NCI-H2171 treated with DMSO at 0.1 percent for 48 hours (cell line): ENCODE measurements at places on chromosomes 5 and 9.

DNA sequence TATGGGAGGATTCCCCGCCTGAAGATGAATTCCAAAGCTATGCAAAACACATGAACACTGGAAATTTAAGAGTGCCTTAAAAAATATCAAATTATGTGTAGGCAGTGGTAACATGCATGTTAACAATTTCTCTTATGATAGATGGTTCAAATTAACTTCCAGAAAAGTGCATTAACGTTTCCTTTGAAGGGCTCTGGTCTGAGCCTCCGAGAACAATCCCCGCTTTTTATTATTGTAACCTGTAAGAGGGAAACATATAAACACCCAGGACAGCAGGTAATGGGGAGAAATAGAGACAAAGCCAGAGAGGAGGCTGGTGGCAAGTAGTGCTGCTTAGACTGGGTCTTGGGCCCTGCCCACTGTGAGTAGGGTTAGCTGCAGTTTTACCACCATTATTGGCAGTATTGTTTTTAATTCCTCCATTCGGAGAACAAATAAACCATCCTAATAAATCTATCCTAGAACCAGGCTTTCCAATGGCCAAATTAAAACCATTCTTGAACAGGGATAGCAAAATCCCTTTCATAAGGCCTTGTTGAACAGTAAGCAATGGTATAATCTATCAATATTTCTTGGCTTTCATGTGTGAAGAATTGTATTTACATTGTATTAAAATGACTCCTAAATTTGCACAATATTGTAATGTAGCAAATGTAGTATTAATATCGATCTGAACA, 6.3 kb downstream of the NR2F1 start:
- DNase-seq, result no peak

GRCh38 chr5:75482482-75482881, 28.9 kb downstream of the CERT1 start:
- no peak for DNase-seq

DNA sequence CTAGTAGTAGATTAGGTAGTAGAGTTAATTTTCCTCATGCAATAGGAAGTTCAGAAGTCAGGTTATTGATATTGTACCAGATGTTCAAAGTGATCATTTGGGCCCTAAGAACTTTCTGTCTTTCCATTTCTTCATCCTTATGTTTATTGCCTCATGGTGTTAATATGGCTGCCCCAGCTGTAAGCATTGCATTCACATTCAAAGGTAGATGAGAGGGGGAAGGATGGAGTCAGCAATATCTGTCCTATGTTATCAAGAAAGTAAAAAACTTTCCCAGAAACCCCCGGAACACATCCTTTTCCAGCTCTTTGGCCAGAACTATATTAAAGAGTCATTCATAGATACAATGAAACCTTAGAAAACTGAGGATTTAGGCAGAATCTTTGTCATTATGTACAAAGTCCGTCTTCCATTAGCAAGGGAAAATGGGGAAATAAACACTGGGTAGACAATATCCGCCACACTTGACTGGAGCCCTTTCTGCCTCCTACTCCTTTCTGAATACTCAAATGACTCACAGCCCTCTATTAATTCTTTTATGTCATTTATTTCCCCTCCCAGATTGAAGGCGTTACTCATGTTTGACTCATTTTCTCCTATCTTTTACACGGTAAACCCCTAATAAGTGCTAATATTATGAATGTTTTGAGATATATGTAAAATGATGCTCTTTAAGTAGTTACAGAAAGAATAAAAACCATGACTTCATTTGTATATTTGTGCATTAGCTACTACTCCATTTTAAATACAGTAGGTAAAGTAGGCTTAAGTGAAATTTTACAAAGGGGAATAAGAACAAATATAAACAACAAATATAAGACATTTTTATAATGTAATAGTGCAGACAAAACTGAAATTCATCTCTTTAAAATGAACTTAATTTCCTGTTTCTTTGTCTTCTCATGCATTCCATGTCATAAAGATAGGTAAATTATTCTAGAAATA, 127.6 kb downstream of the SLF1 start:
- DNase-seq, result no peak

DNA sequence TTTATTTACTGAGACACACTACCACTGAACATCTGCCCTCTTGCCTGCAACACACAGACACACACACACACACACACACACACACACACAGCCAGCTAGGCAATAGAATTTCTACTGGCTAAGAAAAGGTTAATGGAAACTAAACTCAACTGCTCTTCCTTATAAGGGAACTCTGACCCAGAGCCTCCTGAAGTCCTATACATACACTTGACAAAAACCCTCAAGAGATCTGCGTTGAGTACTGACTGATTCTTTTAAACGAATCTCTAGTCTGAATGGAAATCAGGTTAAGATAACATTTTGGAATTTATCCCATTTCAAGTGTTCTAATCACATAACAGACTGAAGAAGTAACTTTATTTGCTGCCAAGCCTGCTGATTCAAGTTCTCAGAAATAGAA, 25.9 kb upstream of the TRPM3 start:
- DNase-seq, result no peak

GRCh38 chr5:135309391-135310327, 89.4 kb downstream of the MACROH2A1 start:
- no peak for DNase-seq

GRCh38 chr9:35840881-35841644, 12.0 kb downstream of the TMEM8B start:
- DNase-seq, result no peak

DNA sequence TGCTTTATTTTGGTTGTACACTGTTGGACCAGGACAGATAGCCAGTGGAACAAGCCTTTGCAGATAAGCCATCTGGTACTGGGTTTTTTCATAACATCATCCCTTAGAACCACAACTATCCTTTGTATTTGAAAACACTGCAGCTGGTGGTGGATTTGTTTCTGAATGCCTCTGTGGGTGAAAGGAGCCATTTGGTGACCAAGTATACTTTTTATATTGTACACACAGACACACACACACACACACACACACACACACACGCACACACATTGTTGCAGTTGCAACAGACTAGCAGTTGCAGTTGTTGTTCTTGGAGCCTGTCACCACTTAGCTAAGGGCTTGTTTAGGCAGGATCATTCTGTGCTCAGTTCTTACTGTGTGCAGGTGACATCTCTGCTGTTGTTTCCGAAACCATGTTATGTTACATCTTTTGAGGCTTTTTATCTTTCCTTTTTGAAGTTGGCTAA, 22.9 kb upstream of the CAVIN4 start:
- DNase-seq, result peak; percentile 43

- no peak for DNase-seq
Measured at GRCh38 chr9:112446526-112446925, 40.1 kb upstream of the KIAA1958 start.

- no peak for DNase-seq
Measured at GRCh38 chr9:109996936-109997580, 210.9 kb downstream of the C9orf152 start.

DNA sequence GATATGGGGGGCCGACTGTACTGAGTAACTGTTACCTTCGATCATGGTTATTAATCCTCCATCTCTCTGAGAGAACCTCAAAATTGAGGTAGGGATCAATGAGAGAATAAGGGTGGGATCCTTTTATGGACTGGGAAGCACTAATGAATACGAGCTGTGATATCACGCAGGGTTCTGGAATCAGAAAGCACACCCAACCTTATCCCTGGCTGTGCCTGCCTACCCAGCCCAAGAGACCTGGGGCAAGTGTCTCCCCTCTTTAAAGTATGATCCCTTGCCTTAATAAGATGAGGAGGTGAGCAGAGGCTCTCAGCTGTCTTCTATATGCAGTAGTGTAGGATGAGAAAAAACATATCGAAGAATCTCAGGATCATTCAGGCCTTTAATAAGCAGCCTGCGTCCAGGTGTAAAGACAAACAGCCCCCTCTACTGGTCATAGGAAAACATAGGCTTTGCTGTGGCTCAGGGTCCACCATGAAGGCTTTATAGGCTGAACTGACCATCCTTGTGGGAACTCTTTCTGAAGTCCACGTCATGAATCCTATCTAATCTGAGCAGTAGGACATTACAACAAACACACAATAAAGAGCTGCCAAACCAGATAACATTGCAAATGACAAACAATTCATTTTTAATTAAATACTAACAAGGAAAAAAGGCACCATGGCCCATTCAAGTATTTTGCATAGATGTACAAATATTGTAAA, 16.8 kb downstream of the NIPAL4 start:
- DNase-seq, result peak; percentile 9

DNA sequence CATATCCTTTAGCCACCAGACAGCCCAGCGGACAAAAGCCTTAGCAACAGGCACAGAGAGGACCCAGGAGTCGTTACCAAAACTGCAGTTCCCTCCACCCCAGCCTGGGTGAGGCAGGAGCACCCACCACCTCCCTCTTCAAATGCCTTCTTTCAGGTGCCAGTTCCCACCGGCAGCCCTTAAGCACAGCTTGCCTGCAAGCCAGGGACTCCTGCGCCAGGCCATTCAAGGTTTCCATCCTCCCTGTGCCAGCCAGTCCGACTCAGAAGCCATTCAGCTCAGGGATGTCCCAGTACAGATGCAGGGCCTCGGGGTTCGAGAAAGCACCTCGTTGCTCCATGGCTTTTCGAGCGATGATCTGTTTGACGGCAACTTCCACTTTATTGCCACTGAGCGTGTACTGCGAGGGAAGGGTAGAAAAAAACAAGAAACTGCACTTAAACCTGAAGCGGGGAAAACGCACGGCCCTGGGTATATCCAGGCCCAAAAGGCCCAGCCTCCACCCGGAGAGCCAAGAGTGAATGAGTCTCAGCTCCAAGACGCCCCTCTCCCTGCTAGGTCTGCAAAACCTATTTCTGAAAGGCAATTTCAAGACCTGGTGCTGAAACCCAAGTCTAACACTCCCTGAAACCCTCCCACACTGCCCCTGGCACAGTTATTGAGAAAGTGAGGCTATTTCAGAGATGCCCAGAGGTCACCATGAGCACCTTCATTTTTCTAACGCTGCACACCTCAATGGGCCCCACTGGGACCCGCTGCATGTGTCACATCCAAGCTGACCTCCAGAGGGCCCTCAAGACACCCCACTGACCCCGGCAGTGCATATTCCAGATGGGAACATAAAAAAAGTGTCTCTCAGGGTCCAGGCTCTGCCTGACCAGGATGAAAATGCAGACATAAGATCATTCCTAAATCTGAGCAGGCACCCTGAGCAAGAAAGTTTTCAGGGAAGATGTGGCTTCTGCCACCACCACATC, 36.8 kb upstream of the ZNF354A start:
- DNase-seq, result no peak

DNA sequence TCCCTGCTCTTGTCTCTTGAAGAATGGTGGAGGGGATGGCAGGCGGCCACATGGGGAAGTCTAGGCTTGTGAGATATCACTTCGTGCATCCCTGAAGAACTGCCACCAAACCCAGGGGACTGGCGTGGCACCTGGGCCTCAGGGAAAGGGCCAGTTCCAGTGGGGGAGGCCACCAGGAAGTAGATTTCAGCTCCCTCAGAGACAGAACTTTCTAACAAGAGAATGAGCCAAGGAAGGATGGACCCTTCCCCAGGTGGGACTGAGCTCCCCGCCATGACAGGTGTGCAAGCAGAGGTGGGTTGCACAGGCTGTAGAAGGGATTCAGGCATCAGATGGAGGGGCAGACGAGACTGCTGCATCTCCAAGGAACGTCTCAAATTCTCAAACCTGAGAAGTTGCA, 193.9 kb downstream of the GABBR2 start:
- no peak for DNase-seq

- DNase-seq, result no peak
Measured at GRCh38 chr5:120769312-120769872, 305.3 kb downstream of the PRR16 start.

DNA sequence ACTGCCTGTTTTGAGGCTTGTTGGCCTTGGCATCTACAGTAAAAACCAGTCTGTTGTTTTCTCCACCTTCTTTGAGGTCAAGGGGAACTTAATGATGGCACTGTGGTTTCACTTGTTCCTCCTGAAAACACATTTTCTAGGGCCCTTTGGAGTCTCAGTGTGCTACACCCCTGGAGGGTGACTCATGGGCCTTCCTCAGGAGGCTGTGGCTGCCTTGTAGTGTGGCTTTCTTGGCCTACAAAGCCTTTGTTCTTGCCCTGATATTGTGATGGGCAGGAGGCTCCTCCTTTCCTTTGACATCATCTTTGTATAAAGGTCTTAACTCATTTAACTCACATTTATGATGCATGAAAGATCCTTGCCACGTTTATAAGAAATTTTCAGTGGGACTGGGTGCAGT, 56.3 kb upstream of the GPBP1 start:
- DNase-seq, result no peak

DNA sequence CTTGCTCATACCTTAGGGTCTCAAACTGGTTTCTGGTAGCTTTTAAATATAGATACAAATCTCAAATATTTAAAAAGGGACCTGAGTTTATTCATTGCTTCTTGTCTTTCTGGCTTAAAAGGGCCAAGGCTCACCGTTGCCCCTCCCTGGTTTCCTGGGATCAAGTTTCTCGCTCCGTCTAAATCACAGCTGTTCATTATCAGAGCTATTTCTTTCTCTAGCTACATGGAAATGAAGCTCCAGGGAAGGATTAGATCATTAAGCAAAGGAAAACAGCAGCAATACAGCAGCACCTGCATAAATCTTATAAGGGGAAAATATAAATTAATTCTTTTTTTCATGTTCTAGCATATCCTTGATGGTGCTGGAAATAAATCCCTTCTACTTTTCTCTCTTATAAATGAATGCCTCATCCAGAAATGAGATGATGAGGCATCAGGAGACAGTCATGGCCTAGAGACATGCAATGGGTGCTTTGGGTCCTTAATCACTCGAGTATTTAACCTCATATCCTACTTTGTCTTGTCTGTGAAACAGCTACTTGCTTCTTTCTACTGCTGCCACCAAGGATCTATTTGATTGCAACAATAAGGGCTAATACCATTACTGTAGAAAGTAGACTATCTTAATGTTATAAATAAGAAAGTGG, 320.1 kb downstream of the TRPM3 start:
- peak; percentile 62 for DNase-seq

- DNase-seq, result no peak
Measured at GRCh38 chr5:39218482-39219402, 621 bp downstream of the FYB1 start.

GRCh38 chr9:108142504-108143201, 653.1 kb upstream of the KLF4 start:
- DNase-seq, result no peak

- no peak for DNase-seq
Measured at GRCh38 chr5:141654298-141654697, 3.1 kb upstream of the FCHSD1 start.

DNA sequence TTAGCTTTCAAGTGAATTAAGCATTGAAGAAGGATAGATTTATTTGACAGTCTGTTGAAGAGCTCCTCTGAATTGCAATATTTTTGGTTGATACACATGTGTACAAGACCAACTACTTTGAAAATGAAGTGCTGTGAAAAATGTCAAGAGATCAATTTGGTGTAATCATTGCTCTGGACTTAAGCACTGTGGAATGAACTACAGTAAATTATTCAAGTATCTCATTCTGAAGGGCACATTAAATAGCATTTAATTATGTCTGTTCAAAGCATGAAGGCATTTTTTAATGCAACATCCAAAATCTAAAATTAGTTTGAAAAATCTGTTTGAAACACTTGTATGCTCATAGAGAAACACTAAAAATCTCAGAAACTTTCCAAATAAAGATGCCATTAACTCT, 107.5 kb downstream of the CDH18 start:
- no peak for DNase-seq

GRCh38 chr9:90259311-90260246, 383.0 kb downstream of the DIRAS2 start:
- no peak for DNase-seq

GRCh38 chr5:54822324-54822687, 163.1 kb downstream of the ESM1 start:
- DNase-seq, result no peak

GRCh38 chr5:36145311-36145710, 6.4 kb downstream of the LMBRD2 start:
- DNase-seq, result no peak
